Activated CD4-positive, alpha-beta T cell treated with anti-CD3 and anti-CD28 coated beads for 4 hours (primary cell): ENCODE measurements at places on chromosomes 6 and 20.
A peak's percentile ranks its signal among the peaks of the same experiment; 100 is the strongest.

DNA sequence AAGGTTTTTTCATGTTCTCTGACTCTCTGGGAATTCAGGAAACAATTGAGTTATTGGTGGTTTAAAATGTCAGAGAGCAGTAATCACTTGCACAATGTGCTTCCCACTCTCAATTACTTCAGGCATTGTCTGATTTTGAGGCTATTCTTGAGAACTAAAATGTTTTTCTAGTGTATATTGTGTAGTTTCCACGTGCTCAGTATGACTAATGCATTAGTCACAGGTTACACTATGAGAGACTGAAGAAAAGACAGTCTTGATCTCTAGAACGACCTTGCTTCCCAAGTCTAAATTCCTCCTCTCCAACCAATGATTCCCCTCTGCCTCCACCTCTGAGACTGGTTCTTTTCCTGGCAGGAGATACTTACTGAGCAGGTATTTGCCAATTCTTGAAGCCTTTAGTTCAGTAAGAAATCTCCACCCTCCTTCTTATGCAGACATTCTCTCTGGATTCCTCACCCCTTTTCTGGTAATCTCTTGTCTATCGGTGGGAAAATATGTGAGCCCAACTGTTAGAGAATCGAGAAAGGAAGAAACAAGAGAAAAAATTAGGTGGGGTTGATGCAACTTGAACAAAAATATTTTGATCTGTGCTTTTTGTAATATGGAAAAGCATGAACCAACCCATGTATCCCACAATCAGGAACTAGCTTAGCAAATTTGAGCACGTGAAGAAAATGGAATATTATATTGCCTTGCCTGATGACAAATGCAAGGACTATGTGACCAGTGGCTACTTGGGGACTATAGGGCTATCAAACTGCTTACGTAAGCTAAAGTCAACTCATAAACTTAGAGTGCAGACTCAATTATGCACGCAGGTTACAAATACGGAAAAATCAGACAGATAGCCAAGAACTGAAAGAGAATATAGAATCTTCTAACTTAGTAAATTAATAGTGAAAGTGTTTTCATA, 61.1 kb upstream of the SLC22A16 start:
- DNase-seq: peak; percentile 5

DNA sequence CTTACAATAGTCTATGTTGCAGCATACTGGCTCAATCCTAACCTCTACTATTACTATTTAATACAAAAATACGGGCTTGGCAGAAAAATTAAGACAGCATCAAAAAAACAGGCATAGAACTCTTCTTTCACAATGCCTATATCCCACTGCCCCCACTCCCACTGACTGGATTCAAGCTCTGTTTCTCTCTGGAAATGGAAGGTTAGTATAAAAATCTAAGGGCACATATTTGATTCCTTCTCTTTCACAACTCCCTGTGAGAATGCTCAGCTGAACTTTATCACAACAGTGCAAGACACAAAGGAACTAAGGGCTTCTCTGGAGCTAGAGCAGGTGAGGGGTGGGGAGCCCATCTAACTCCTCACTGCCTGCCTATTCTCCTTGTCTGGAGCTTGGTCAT, 258.4 kb upstream of the FAM83B start:
- DNase-seq: no peak

DNA sequence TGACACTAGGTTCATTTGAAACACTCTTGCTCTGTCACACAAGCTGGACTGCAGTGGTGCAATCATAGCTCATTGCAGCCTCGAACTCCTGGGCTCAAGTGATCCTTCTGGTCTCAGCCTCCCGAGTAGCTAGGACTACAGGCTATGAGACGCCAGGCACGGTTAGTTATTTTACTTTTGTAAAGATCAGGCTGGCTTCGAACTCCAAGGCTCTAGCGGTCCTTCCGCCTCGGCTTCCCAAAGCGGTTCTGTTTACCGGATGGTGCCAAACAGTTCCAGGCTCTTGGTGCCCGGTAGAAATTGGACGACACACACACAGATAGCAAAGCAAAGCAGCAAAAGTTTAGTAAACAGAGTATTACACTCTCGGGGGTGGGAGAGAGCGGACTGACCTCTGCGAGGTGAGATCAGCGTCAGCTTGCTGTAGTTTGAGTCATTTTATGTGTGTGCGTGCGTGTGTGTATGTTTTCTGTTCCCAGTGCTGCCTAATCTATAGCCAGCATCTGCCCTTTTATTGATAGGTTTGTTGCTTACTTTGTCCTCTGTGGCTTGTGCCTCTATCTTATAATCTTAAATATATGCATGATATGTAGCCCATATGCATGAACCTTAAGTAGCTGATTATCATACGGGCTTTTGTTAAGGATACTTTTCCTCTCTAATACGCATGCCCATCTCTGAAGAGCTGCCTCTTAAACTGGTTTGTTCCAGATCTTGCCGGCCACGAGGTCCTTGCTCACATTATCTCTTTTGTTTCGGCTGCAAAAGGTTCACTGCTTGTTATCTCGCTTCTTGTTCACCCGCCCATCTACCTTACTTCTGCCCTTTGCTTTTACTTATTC, 75.2 kb downstream of the OR2B2 start:
- DNase-seq: peak; percentile 39

DNA sequence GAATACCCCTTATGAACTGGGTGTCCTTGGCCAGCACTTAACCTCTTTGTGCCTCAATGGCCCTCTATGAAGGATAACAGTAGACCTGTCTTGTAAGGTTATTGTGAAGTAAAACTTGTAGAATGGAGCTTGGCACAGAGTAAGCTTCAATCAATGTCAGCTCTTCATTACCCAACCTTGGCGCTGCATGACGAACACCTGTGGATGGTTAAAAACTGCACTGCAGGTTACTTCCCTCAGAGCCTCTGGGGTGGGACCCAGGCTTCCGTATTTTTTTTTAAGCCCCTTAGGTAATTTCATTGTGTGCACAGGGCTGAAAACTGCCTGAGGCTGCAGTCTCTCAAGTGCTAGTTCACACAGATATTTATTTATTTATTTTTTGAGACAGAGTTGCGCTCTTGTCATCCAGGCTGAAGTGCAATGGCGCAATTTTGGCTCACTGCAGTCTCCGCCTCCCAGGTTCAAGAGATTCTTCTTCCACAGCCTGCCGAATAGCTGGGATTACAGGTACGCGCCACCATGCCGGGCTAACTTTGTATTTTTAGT, 42.8 kb upstream of the SLC23A2 start:
- DNase-seq: no peak

DNA sequence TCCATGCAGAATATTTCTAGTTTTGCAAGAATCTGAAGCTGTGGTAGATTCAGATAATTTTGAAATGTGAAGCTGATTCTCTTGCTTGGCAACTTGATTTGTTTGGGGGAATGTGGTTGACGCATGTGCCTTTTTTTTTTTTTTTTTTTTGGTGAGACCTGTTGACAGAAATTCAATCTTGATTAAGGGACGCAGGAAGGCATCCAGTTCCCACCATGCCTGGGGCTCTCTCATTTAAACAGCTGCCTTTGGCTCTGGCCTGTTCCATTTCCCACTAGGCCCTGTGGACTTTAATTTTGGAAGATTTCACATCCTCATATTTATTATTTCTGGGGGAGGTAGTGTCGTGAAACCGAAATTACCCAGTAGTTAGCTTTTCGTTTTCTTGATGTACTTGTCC, 8.6 kb downstream of the TPX2 start:
- DNase-seq: no peak

DNA sequence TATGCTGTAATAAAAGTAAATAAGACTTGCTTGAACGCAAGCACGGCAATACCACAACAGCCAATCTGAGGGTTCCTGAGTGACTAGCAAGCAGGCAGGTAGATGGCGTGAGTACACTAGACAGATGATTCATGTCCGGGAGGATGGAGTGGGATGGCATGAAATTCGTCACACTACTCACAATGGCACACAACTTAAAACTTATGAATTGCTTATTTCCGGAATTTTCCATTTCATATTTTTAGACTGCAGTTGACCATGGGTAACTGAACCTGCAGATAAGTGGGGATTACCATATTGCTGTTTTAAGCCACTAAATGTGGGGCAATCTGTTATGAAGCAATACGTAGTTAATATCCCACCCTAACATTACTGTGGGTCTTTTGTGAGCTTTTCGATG, 93.6 kb upstream of the NFATC2 start:
- peak; percentile 19 for DNase-seq
